ENCODE measurements at places on chromosomes 11 and 22. TPM values are rescaled to one million over a fixed set of nuclear protein-coding genes. Genes with fewer than 3 reads are reported as not detected.

Gene P2RY2
- polyA plus RNA-seq: not detected

Gene C1QTNF4
- polyA plus RNA-seq: 0.24 TPM

Gene INS
- polyA plus RNA-seq: not detected

Gene CD82
- 37.0 TPM for polyA plus RNA-seq

Gene TNRC6B
- 162 TPM for polyA plus RNA-seq

Gene OR8J1
- polyA plus RNA-seq: not detected

Gene BATF2
- polyA plus RNA-seq: not detected

Gene GALNT18
- polyA plus RNA-seq: 81.2 TPM

Gene OR5P2
- polyA plus RNA-seq: not detected

Gene SGSM1
- 0.84 TPM for polyA plus RNA-seq

Gene CCDC89
- polyA plus RNA-seq: not detected

Gene OR51B5
- polyA plus RNA-seq: 0.54 TPM

Gene NTM
- polyA plus RNA-seq: 320 TPM

Gene MOGAT2
- polyA plus RNA-seq: not detected

Gene FZD4
- 0.74 TPM for polyA plus RNA-seq

Gene HSPB2
- polyA plus RNA-seq: 22.1 TPM

Gene PLEKHA7
- 0.27 TPM for polyA plus RNA-seq

Gene GLYAT
- not detected for polyA plus RNA-seq

Gene MIOX
- not detected for polyA plus RNA-seq

Gene IFITM10
- polyA plus RNA-seq: not detected

All from Purkinje cell (primary cell).